ENCODE measurements at places on chromosomes 16 and 17.

DNA sequence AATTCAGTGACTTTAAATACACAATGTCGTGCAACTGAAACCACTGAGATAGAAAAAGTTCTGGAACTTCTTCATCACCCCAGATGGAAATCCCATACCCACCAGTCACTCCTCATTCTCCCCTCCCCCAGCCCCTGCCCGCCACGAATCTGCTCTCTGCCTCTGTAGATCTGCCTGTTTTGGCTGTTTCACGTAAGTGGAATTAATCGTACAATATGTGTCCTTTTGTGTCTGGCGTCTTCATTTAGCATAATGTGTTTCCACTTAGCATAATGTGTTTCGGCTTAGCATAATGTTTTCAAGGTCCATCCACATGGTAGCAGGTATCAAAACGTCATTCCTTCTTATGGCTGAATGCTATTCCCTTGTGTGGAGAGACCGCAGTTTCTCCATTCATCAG, 3.5 kb upstream of the SPPL2C start:
- no peak for DNase-seq

DNA sequence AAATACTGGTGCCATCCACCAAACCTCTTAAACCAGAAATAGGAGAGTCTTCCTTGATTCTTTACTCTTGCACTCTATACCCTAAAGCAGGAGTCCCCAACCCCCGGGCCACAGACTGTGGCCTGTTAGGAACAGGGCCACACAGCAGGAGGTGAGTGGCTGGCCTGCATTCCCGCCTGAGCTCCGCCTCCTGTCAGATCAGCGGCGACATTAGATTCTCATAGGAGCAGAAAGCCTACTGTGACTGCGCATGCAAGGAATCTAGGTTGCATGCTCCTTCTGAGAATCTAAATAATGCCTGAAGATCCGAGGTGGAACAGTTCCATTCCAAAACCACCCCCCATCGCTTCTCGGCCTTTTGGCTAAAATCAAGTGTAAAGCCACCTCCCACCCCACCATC, 30.3 kb upstream of the SRCIN1 start:
- no peak for DNase-seq

- peak; percentile 45 for DNase-seq
Observed at GRCh38 chr16:71883849-71884638, at the start of gene ZNF821. TSS of gene ZNF821 (minus strand) at chr16:71884182. CDS start at chr16:71879946, 4,236 bp downstream.

DNA sequence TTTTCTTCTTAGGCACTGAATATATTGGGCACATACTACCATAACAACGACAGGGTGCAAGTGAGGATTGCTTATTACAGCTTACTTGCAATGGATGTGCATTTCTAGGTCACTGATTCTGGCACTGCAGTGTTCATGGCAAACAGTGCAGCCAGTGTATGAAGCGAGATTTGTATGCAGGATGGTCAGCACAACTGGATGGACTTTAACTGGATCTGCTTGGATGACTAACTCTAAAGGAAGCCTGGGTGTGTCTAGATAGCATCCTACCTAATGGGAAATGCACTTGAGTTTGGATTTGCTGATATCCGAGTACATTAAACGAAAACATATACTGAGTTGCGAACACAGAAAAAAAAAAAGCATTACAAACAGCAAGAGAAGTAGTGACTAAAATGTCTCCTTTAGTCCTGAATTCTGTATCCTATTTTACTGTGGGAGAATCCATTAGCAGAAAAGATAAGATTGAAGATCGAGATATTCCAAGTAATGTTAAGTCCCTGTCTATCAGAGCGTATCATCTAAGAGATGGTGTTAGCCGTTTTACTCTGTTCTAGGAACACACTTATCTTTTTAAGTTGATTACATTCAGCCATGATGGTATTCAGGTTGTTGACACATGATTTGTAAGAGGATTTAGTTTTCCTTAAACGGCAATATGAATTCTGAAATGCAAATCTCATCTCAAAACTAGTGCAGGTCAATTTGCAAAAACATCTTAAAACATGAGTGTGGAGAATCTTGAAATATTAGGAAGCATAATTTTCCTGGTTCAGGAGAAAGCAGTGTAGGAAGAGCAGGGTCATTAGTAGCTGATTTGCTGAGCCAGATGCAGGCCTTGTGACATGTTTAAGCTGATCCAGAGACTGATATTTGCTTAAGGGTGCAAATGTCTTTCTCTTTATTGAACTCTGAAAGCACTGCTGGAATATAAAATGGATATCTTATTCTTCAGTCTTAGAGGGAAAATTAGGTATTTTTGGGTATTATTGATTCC, 142.6 kb upstream of the CPHXL start:
- no peak for DNase-seq

- DNase-seq: no peak
Observed at GRCh38 chr16:17083628-17084027, 387.1 kb downstream of the XYLT1 start.

GRCh38 chr17:80790021-80790765, 201.4 kb upstream of the CHMP6 start:
- no peak for DNase-seq

DNA sequence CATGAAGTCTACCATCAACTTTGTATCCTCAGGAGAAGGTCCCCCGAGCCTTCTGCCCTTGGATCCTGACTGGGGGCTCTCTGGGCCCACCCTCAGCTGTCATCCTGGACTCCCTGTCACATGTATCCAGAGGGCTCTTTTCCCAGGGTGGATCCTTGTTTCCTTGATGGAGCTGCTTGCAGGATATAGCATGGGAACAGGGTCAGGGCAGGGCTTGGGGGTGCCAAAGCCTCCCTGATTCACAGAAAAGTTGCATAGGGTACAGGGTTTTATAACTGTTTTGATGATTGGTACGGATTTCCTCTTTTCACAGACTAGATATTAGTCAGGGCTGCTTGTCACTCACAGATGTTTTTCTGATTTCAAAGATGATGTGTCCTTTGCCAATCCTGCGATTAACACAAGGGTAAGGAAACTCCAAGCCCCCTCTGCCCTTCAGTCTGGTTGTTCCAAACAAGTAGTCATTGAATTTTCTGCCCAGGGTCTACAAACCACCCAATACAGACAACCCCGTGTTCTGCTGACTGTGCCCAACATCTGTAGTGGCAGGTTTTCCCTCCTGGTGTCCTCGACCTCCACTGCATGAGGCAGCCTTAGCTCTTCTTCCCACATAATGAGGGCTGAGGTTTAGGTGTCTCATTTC, 20.6 kb upstream of the SLC35G3 start:
- DNase-seq: no peak

GRCh38 chr17:13885550-13885949, 183.8 kb upstream of the COX10 start:
- no peak for DNase-seq

GRCh38 chr16:26129997-26130396, 438.2 kb downstream of the HS3ST4 start:
- DNase-seq: no peak

DNA sequence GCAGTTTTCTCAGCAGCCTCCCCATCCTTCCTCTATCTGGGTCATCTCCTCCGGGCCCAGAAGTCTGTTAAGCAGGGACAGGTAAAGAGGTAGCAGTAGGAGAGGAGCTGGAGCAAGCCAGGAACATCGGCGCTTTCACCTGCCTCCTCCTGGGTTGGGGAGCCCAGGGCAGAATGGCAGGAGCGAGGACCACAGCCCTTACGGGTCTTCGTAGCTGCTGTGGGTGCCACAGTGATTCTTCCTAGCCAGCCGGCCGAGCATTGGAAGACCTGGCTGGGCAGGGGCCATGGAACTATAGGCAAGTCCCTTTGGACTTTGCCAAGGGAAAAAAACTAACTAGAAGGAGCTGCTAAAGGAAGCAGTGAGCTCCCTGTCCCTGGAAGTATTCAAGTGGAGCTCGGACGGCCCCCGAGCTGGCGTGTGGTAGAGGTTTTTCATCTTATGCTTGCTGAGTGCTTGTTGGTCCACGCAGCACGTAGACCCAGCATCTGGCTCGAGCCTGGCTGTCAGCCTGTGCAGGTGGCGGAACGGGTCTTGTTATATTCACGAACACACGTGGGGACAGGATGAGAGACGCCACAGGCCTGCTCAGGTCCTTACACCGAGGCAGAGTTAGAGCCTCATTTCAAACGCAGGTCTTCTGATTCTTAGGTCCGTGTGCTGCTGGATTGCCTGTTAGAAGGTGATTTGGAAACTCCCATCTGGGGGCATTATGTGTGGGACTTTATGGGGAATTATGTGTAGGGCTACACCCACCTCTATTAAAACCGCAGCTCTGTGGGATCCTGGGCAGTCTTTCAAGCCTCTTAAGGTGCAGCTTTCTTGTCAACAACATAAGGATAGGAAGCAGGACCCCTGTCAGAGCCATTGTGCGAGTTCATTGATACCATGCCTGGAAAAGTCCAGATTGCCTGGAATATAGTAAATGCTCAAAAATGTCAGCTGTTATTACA, 54.8 kb downstream of the OR1D5 start:
- no peak for DNase-seq

DNA sequence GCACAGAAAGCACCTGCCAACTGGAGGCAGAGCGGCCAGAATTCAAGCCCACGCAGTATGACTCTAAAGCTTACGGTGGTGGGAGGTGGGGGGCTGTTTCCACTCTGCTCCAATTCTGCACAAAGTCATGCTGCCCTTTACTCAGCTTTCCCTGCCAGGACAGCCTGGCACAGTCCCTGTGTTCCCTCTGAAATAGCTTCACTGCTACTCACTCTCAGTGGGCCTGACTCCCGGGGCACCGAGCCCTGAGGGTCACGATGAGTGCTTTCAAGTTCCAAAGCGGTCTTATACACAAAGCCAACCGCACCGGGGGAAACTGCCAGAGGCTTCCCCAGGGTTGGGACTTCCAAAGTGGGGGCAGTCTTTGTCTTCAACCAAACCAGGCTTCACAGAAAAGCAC, 306.1 kb upstream of the XYLT1 start:
- no peak for DNase-seq

- no peak for DNase-seq
Observed at GRCh38 chr16:625117-625976, 5.4 kb upstream of the WFIKKN1 start.

GRCh38 chr16:85536411-85537330, 76.5 kb upstream of the GSE1 start:
- no peak for DNase-seq

- peak; percentile 98 for DNase-seq
Observed at GRCh38 chr17:3004150-3004801, 59.1 kb downstream of the OR1D5 start.

GRCh38 chr16:15854061-15854460, 2.8 kb downstream of the MYH11 start:
- DNase-seq: no peak

DNA sequence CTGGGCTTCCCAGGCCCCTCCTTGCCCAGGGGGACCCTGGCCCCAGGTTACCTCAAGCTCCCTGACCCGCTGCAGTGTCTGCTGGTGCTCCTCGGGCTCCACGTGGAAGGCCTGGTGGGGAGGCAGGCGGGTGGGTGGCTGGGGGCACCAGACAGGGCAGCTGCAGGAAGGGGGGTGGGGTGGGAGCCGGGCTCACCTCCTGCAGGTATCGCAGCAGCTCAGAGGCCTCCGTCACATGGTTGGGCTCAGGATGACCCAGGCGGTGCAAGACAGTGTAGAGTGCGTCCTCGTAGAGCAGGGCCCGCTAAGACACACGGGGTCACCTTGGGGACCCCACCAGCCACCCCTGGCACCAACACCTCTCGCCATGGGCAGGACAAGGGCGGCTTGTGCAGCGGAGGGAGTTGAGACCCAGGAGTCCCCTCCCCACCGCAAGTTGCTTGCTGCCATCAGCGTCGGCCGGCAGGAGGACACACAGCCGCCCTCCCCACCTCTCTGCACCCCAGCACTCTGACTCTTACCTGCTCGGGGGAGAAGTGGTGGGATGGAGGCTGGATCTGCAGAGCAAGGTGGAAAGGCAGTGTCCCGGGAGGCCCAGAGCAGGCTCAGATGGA, 1.1 kb downstream of the UNC13D start:
- no peak for DNase-seq

- DNase-seq: no peak
Observed at GRCh38 chr16:66382171-66382965, 15.9 kb downstream of the CDH5 start.

GRCh38 chr17:77734371-77735080, 224.0 kb upstream of the TNRC6C start:
- peak; percentile 31 for DNase-seq

Data from NCI-H748 treated with DMSO at 0.1 percent for 48 hours (cell line).